ENCODE measurements at places on chromosomes 2 and 18. TPM values are rescaled to one million over a fixed set of nuclear protein-coding genes. Genes with fewer than 3 reads are reported as not detected.

DNA sequence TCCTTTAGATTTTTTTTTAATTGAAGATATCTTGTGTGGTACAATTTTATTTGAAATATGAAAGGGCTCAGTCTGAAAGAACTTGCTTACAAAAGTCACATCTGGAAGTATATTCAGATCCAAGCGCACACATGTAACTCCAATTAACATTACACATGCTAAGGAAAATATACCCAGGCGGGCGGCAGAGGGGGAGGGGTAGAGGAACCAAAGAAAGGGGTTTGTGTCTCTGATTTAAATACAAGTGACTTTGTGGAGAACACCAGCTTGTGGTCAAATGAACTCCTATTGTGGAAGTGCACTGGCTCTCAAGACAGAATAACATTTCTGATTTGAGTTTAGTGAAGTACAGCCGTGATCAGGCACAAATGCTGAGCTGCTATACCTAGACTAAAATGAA lies 280.2 kb upstream of the SOX11 start:
- DNase-seq, result no peak

- no peak for DNase-seq
These were observed 146.0 kb downstream of the VAPA start for GRCh38 chr18:10059610-10060468.

The KLHL29 gene
- 7.7 TPM for total RNA-seq

The NABP1 gene
- total RNA-seq, result 33.8 TPM
